Iris pigment epithelial cell (primary cell): ENCODE measurements at places on chromosomes 4 and X.

- DNase-seq = peak; percentile 51
Observed at GRCh38 chr4:151173871-151174270, 74.4 kb downstream of the RPS3A start.

DNA sequence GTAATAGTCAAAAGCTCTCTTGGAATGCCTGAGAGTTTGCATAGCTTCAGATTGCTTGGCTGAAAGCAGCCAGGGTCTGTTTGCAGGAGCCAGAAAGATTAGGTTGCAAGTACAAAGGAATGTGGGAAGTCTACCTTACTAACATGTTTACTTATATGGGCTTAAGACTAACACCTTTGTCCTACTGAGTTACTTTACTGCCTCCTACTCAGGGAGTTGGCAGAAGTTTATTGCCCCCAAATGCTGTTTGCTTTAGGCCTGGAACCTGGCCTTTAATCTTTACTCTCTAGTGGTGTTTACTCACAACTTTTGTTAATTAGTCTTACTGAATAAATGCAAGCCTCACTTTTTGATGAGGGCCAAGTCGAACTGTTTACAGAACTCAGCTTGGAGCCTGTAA, 219.4 kb upstream of the ZC4H2 start:
- DNase-seq = no peak

DNA sequence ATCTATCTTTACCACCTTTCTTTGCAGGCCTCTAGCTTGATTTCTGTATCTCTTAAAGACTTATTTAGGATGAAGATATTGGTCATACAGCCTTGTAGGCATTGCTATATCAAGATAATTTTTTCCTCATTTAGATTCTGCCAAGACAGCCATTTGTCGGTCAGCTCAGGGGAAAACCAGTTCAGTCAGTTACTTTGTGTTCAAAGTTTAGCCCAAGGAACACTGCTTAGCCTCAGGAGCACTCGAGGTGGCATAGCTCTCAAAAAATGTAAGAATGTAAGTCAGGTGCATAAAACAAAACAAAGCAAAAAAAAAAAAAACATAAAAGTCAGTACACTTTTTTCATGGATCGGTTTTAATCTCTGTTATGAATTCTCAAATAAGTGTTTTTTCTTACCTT, 43.4 kb downstream of the NRK start:
- no peak for DNase-seq

DNA sequence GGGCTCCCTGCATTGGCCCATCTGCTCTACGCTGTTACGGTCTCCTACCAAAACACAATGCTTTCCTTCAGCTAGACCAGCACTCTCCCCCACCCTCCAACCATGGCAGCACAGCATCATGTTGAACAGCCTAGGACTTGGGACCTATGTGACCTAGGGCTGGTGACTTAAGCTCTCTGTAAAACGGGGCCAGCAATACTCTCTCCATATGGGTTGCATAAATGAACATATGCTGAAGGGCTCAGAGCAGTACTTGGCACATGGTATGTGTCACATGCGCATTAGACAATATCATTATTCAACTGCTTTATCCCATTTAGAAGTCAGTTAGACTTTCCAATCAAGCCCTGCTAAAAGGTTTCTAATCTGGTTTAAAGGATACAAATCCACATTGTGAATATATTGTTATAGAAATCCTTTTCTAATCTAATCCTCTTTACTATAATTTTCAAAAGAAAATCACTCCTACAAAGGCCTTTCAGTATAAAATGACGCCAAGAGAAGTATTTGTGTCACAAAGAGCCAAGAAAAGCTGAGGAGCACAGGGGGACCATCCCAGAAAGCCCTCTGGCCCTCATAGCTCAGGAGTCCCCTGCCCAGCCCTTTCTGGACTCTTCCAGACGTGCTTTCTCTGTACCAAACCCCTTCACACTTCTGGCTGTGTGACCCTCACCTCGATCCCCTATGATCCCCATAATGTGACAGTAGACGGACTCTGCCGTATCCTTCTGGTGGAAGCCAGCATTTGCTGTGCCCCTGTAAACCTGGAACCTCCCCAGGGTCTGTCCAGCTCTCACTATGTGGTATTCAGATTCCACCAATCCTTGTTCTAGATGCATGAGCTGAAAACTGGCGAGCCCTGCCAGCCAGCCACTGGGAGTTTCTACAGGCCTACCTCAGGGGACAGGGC, 42.3 kb downstream of the NSG1 start:
- DNase-seq = no peak

GRCh38 chr4:16967722-16968121, 69.3 kb upstream of the LDB2 start:
- DNase-seq = peak; percentile 56

DNA sequence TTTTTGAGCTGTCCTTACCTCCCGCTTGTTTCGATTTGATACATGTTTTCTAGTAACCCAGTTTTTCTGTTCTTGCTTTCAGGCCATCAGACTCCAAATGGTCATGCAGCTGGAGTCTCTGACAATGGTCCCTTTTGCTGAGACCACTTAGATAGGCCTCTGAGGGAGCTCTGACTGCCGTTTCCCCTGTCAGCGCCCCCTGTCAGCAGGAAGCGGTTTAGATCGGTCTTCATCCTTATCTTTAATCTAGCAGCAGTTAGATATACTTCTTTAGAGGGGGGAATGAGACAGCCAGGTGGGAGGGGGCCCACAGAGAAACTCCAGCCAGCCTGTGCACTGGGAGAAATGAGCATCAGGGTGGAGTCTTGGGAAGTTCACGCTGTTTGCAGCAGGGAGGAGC, 457.9 kb downstream of the GPAT3 start:
- no peak for DNase-seq

DNA sequence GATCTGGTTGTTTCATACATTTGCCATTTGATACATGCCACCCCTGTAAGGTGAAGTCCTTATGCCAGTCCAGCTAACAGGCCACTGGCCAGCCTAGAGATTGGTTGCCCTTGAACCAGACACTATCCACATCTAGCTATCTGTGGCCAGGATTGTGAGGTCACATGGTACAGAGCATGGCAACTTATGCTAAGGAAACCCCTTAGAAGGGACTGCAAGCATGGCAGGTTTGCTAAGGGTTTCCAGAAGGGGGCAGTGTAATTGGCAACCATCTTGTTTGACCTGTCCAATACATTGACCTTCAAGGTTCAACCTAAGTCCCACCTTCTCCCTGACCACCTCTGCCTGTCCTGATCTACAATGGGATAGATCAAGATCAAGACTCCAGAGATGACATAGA, 47.5 kb downstream of the SMC1A start:
- no peak for DNase-seq

GRCh38 chr4:142330311-142330710, 515.8 kb downstream of the INPP4B start:
- DNase-seq = no peak

GRCh38 chr4:8368998-8369397, 71.5 kb downstream of the ACOX3 start:
- DNase-seq = no peak

DNA sequence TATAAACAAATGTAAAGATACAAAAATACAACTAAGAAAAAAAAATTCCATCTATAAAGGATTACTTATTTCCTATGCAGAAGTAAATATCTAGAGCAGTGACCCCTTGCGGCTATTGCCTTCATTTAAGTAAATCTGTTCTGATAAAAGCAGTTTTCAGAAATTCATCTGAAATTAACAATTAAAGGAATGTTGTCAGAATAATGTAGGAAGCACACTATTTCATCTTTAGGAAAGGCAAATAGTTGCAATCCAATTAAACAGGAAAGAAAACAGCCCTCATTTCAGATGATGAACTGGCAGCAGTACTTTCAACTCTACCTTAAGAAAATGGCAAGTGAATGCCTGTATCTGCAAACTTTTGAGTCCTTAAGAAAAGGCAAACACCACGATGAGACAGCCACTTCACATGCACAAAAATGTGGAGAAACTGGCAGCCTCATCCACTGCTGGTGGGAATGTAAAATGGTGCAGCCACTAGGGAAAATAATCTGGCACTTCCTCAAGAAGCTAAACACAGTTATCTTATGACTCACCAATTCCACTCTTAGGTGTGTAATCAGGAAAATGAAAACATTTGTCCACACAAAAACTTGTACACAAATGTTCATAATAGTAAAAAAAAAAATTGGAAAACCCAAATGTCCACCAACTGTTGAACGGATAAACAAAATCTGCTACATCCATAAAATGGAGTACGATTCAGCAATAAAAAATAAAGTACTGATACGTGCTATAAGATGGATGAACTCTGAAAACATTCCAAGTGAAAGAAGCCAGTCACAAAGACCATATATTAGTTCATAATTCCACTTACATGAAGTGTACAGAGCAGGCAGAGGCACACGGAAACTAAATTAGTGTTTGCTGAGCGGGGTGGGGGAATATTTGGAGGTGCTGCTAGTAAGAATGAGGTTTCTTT, 2.0 kb upstream of the THAP9 start:
- DNase-seq = peak; percentile 88

GRCh38 chrX:100409610-100410590, at the start of gene PCDH19:
Gene PCDH19, minus strand, starts transcription at chrX:100410273. Its CDS starts 1,676 bp downstream, at chrX:100408597.
- DNase-seq = peak; percentile 50

DNA sequence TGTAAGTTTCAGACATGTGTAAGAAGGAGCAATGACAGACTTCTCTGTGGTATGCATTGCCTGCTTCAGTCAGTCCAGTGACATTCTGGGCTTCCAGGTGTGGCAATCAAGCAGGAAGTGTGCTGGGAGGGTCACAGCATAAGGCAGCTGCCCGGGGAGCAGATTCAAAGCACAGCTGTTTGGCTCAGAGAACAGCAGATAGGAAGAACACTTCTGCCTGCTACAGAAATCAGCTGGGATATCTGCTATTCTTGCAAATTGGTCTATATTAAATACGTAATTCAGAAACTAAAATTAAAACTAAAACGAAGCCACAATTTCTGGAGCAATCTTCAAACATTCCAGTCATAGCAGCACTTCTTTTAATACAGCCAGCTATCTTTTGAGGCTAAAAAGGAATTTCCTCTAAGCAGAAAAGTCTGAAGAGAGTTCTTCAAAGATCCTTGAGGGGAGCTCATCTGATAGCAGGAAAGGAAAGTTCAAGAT, 47.5 kb upstream of the GALNT7 start:
- DNase-seq = peak; percentile 62

GRCh38 chrX:152170621-152171020, 32.2 kb upstream of the MAGEA10 start:
- DNase-seq = no peak

GRCh38 chr4:81049330-81049729, 18.8 kb downstream of the BMP3 start:
- DNase-seq = no peak

DNA sequence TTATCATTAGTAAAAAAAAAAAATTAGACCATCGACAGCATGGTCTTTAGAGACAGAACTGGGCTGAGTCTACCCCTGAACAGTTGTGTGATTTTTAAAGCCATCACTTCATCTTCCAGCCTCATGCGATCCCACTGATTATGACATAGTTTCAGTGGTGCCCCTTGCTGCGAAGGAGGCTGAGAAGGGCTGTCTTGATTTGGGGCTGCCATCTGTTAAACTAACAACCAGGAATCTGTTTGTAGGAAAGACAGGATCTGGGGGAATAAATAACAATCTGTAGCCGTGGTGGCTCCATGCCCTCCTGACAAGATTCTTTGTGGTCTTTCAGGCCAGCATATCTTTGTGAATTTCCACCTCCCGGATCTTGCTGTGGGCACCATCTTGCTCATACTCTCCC, 17.1 kb downstream of the SLC34A2 start:
- no peak for DNase-seq

DNA sequence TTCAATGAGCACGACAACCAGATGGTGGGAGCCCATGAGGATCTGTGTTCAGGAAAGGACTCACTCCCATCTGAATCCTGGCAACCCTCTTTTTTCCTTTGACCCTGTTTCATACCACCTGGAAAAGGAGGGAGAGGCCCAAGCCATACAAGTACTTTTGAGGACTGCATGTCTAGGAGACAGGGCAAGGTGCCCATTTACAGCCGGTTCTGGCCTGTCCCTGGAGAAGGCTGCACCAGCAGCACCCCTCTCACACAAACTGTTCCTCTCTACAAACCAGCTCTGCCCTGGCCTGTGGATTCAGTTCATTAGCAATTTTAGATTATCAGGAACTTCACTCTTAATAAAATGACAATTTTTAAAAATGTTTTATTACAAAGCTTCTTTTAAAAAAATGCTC, 57.5 kb downstream of the HADH start:
- DNase-seq = no peak

DNA sequence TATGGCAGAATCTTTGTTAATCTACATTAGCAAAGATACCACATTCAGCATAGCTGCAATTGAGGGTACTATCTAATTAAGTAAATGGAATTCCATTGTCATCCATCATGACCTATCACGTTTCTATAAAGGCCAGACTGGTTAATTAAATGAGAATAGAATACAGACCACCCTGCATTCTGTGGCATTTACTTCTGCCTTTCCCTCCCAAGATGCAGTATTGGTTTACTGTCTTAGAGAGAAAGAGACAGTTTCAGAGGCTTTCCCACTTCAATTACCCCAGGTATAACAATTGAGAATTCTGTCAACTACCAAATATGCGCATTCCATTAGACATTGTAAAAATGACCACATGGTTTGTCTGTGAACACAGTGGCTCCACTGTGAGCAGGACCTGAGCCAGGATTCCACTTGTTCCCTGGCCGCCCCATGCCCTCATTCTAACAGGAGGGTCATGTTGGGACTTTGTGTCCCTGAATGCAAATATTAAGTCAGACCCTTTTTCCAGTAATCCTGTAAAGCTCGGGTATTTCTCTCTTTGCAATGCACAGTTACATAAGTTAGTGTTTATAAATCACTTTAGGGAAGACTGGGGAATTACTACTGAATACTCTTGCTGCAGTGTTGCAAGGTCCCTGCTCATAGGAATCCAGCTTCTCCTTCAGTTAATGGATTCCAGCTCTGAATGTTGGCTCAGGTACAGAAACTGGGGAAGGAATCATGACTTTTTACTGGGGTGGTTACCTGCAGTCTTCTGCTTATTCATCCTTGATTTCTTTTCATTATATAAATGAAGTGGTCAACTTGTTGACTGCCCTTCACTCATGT, 261.0 kb downstream of the PDGFC start:
- DNase-seq = peak; percentile 45

DNA sequence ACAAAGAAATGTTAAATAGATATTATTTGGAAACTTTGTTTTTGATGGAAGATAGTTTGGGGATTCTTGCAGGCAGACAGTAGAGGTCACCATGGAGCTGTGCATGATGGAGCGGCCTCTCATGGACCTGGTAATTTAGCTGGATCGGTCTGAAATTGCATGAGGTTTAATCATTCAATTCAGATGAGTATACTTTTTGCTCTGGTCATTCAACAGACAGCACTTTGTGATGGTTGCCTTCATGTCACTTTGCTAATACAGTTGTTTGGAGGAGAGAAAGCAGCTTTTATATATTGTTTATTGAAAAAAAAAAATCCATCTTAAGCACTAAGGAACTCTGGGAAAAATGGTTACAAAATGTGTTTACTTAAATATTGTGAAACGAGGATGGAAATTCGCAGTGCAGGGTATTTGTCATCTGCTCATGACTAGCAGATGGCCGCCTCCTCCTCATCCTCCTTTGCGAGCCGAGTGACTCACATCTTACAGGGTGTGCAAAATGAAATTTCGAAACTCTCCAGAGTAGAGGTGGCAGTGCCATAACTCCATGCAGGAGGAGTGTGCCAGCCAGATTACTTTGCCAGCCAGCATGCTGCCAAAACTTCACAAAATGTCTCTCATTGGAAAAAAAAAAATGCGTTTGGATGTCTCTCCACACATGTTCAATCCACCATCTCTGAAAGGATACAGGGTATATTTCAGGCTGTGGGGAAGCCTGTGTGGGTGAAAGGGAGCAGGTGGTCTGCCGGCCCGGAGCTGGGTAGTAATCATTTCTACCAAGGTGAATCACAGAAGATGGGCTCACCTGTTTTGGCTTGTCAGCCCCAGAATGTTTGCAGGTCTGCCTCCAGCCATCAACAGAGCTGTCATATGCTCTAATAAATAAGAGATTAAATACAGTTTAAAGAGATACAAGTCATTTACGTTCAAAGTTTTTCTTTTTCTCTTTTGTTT, 314.9 kb upstream of the DIPK2B start:
- DNase-seq = peak; percentile 93
